ENCODE measurements at places on chromosomes 4 and X. TPM values are rescaled to one million over a fixed set of nuclear protein-coding genes. Genes with fewer than 3 reads are reported as not detected.

PNMA5 gene
- not detected for total RNA-seq

GRCh38 chr4:7365462-7366179, 69.1 kb downstream of the PSAPL1 start:
- DNase-seq, result no peak

GRCh38 chrX:21132686-21133393, 241.4 kb upstream of the CNKSR2 start:
- no peak for DNase-seq

GRCh38 chrX:153925387-153925738, 701 bp downstream of the ARHGAP4 start:
- DNase-seq, result peak; percentile 80

GRCh38 chrX:39008549-39008948, 207.3 kb downstream of the MID1IP1 start:
- no peak for DNase-seq

Data from OCI-LY7 (cell line).